ENCODE measurements at places on chromosomes 2 and 18. TPM values are rescaled to one million over a fixed set of nuclear protein-coding genes. Genes with fewer than 3 reads are reported as not detected.

SERPINB3 gene
- 0.43 TPM for total RNA-seq

NPPC gene
- 0.94 TPM for total RNA-seq

CD207 gene
- 0.11 TPM for total RNA-seq

DUSP2 gene
- total RNA-seq, result 4.4 TPM

MATN3 gene
- 2.9 TPM for total RNA-seq

SNTG2 gene
- 1.8 TPM for total RNA-seq

GCKR gene
- total RNA-seq, result 0.95 TPM

PFN4 gene
- total RNA-seq, result 1.9 TPM

PIAS2 gene
- 47.6 TPM for total RNA-seq

ITGB6 gene
- total RNA-seq, result 46.3 TPM

FBLN7 gene
- total RNA-seq, result 7.0 TPM

MLPH gene
- 154 TPM for total RNA-seq

RAPH1 gene
- 62.7 TPM for total RNA-seq

SAG gene
- total RNA-seq, result not detected

CDH19 gene
- total RNA-seq, result 1.2 TPM

ACMSD gene
- not detected for total RNA-seq

ABCG5 gene
- total RNA-seq, result not detected

PTMA gene
- total RNA-seq, result 925 TPM

CYTIP gene
- 21.4 TPM for total RNA-seq

C2orf66 gene
- not detected for total RNA-seq

ANKRD62 gene
- total RNA-seq, result 0.09 TPM

ASB18 gene
- total RNA-seq, result not detected

LRRFIP1 gene
- total RNA-seq, result 194 TPM

MYL1 gene
- not detected for total RNA-seq

TMBIM1 gene
- 106 TPM for total RNA-seq

MYL12B gene
- total RNA-seq, result 299 TPM

LIMS4 gene
- 0.55 TPM for total RNA-seq

ARMC9 gene
- total RNA-seq, result 51.6 TPM

IL36B gene
- not detected for total RNA-seq

RAB27B gene
- total RNA-seq, result 8.2 TPM

CFAP65 gene
- total RNA-seq, result 16.5 TPM

KIAA2012 gene
- total RNA-seq, result 8.5 TPM

FRZB gene
- 2.0 TPM for total RNA-seq

CCDC195 gene
- not detected for total RNA-seq

AP1S3 gene
- total RNA-seq, result 6.3 TPM

HOXD12 gene
- total RNA-seq, result not detected

CCDC74B gene
- total RNA-seq, result 11.7 TPM

CIB4 gene
- total RNA-seq, result not detected

RAB10 gene
- total RNA-seq, result 86.0 TPM

ALLC gene
- total RNA-seq, result not detected

CMPK2 gene
- 10.6 TPM for total RNA-seq
